Tracheal epithelial cell (primary cell): ENCODE measurements at places on chromosomes 13 and 19. TPM values are rescaled to one million over a fixed set of nuclear protein-coding genes. Genes with fewer than 3 reads are reported as not detected.

Gene S1PR5
- total RNA-seq, result 10.4 and 25.6 TPM in 2 replicates

Gene CD79A
- 0.48 TPM in 1 of 2 replicates, not detected in the other for total RNA-seq

Gene OR7A5
- total RNA-seq, result not detected in 2 replicates

Gene CEACAM6
- total RNA-seq, result 0.96 and 17.5 TPM in 2 replicates

Gene PRR36
- total RNA-seq, result under 0.01 TPM in 1 of 2 replicates, not detected in the other

Gene ZNF296
- 0.48 and 0.64 TPM in 2 replicates for total RNA-seq
